DND-41 (cell line): ENCODE measurements at places on chromosomes 5 and 9.

- no peaks in the 10 kb centered on the region for H3K4me1 ChIP-seq
- no peaks in the 10 kb centered on the region for H3K36me3 ChIP-seq
- DNase-seq, result no peak
These were observed 101.2 kb upstream of the ELL2 start for GRCh38 chr5:96062836-96063235.

- H3K36me3 ChIP-seq, result no peaks in the 10 kb centered on the region
- no peak overlapping the region for H3K4me3 ChIP-seq
- H3K27ac ChIP-seq, result no peak overlapping the region
- H3K27me3 ChIP-seq, result no peaks in the 10 kb centered on the region
- no peak for DNase-seq
These were observed 121.8 kb downstream of the NSG2 start for GRCh38 chr5:174167080-174167910.

- peaks cover 11% of the 10 kb centered on the region; the same call in 1 of the 2 replicates for H3K4me1 ChIP-seq
- DNase-seq, result no peak
- H3K36me3 ChIP-seq, result no peaks in the 10 kb centered on the region
These were observed 128.9 kb upstream of the DMRT1 start for GRCh38 chr9:712643-713042.

DNA sequence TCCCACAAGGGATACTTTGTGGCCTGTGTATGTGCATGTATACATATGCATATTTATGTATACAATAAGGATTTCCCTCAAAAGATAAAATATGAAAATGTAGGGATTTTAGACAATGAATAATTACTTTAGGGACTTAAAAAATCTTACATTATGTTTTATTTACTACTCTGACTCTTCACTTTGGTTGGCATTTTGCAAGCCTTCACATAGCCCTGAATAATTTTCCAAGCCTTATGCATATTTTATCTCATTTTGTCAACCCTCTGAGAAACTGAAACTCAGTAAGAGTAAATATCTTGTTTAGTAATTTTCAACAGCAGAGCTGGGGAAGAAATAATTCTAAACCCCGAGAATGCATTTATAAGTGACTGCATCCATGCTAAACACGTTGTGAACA is 153.0 kb upstream of the SLC24A2 start:
- H3K4me1 ChIP-seq, result peaks cover 15% of the 10 kb centered on the region
- no peak for DNase-seq
- no peak overlapping the region for H3K4me3 ChIP-seq
- no peaks in the 10 kb centered on the region for H3K27me3 ChIP-seq

DNA sequence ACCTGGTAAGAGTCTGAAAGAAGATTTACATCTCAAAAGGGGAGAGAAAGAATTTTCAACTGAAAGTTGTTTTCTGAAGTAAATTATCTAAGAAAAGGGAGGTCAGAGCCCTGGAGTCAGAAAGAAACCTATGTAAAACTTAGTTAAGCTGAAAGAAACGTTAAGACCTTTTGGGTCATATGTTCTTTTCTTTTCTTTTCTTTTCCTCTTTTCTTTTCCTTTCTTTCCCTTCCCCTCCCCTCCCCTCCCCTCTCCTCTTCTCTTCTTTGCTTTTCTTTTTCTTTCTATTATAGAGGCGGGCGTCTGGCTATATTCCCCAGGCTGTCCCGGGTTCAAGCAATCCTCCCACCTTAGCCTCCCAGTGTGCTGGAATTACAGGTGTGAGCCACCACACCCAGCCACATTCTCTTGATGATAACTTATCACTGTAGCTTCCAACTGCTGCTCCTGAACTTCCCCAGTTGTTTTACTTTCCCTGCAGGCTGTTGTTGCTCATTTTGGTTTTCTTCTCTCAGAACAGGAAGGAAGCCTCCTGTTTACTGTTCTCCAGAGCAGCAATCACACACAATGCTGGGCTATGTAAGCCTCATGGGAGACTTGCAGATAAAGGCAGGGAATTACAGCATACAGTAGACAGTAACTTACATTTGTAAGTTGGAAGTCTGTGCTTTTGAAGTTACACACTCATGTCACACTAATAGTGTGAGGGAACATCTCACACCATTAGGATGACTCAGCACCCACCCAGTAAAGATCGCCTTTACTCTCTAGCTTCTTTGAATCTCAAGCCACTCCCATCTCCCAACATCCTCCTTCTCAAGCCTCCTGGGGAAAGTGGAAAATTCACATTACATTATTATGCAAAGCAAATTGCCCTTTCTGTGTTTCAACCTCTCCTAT is 2216.6 kb upstream of the WWC1 start:
- H3K27me3 ChIP-seq, result no peaks in the 10 kb centered on the region
- peaks cover 37% of the 10 kb centered on the region for H3K4me1 ChIP-seq
- no peak overlapping the region for H3K4me3 ChIP-seq

- no peaks in the 10 kb centered on the region for H3K36me3 ChIP-seq
- no peaks in the 10 kb centered on the region for H3K4me1 ChIP-seq
- H3K27ac ChIP-seq, result no peak overlapping the region
These were observed 148.0 kb downstream of the CEMIP2 start for GRCh38 chr9:71620331-71620730.

GRCh38 chr5:36875051-36875789 is 1.3 kb upstream of the NIPBL start:
- H3K4me1 ChIP-seq, result peaks cover 72% of the 10 kb centered on the region
- no peaks in the 10 kb centered on the region for H3K27me3 ChIP-seq
- H3K36me3 ChIP-seq, result peaks cover 16% of the 10 kb centered on the region
- H3K27ac ChIP-seq, result peak overlapping the region; percentile 87

GRCh38 chr9:7324152-7324598 is 475.4 kb downstream of the DMAC1 start:
- H3K36me3 ChIP-seq, result no peaks in the 10 kb centered on the region
- no peak for DNase-seq
- no peak overlapping the region for H3K4me3 ChIP-seq
- H3K27ac ChIP-seq, result no peak overlapping the region
- no peaks in the 10 kb centered on the region for H3K4me1 ChIP-seq
- H3K27me3 ChIP-seq, result no peaks in the 10 kb centered on the region

- no peaks in the 10 kb centered on the region for H3K36me3 ChIP-seq
- no peak for DNase-seq
- no peak overlapping the region for H3K4me3 ChIP-seq
- no peaks in the 10 kb centered on the region for H3K4me1 ChIP-seq
- H3K27ac ChIP-seq, result no peak overlapping the region
These were observed 420.4 kb downstream of the CETN3 start for GRCh38 chr5:89988998-89989655.

DNA sequence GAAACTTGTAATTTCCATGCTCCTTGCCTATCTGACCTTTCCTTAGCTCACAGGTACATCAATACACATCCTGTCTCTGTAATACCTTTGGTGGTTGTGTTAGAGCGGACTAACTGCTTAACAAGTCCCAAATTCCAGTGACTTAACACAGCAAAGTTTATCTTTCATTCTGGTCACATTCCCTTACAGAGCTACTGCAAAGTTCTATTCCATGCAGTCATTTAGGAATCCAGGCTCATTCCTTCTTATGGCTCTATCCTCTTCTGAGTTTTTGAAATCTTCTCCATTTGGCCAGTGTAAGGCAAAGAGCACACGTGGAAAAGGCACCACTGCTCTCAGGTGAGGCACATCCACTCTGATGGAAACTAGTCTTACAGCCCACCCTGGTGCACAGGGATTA is 238.6 kb upstream of the ANKRD55 start:
- no peak overlapping the region for H3K27ac ChIP-seq
- no peak for DNase-seq
- H3K4me3 ChIP-seq, result no peak overlapping the region
- peaks cover 4% of the 10 kb centered on the region for H3K27me3 ChIP-seq
- no peaks in the 10 kb centered on the region for H3K4me1 ChIP-seq

- H3K27me3 ChIP-seq, result no peaks in the 10 kb centered on the region
- no peaks in the 10 kb centered on the region for H3K4me1 ChIP-seq
- no peak overlapping the region for H3K4me3 ChIP-seq
These were observed 25.3 kb upstream of the APBA1 start for GRCh38 chr9:69697475-69697874.

GRCh38 chr5:32360906-32361305 is 48.2 kb upstream of the MTMR12 start:
- H3K27me3 ChIP-seq, result no peaks in the 10 kb centered on the region
- H3K4me3 ChIP-seq, result no peak overlapping the region
- no peak for DNase-seq
- H3K27ac ChIP-seq, result no peak overlapping the region
- H3K4me1 ChIP-seq, result no peaks in the 10 kb centered on the region

- no peaks in the 10 kb centered on the region for H3K27me3 ChIP-seq
- peaks cover 32% of the 10 kb centered on the region for H3K4me1 ChIP-seq
- no peak for DNase-seq
These were observed 2.8 kb downstream of the ASB6 start for GRCh38 chr9:129639034-129639630.

- H3K4me1 ChIP-seq, result no peaks in the 10 kb centered on the region
- H3K4me3 ChIP-seq, result no peak overlapping the region
- H3K36me3 ChIP-seq, result peaks cover 14% of the 10 kb centered on the region
- no peak for DNase-seq
These were observed 14.2 kb downstream of the SGTB start for GRCh38 chr5:65707663-65708062.

DNA sequence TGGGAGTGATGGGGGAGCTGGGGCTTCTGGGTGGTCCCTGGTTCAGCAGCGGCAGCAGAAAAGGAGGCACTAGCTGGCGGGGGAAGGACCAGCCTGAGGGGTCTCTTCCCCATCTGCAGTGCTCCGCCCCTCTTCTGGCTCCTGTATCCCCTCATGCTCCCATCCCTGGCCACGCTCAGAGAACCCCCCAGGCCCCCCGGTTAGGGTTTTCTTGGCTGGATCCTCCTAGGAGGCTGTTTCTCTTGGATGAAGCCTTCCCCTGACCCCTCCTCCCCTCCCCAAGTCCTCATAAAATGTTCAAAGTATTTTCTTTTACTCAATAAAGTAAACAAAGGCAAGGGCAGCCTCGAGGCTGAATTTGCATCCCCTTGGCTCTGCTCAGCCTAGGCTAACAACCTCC is 60.8 kb downstream of the FGF18 start:
- H3K4me1 ChIP-seq, result no peaks in the 10 kb centered on the region
- H3K4me3 ChIP-seq, result no peak overlapping the region
- peaks cover 3% of the 10 kb centered on the region for H3K27me3 ChIP-seq
- no peak overlapping the region for H3K27ac ChIP-seq
- no peak for DNase-seq

- H3K27ac ChIP-seq, result no peak overlapping the region
- no peaks in the 10 kb centered on the region for H3K27me3 ChIP-seq
- H3K36me3 ChIP-seq, result no peaks in the 10 kb centered on the region
- H3K4me3 ChIP-seq, result no peak overlapping the region
- H3K4me1 ChIP-seq, result peaks cover 18% of the 10 kb centered on the region
These were observed 220.1 kb downstream of the PRR16 start for GRCh38 chr5:120684213-120684612.

GRCh38 chr9:26833792-26834191 is 58.8 kb downstream of the CAAP1 start:
- no peak overlapping the region for H3K4me3 ChIP-seq
- no peaks in the 10 kb centered on the region for H3K27me3 ChIP-seq
- DNase-seq, result no peak
- no peaks in the 10 kb centered on the region for H3K36me3 ChIP-seq

- H3K4me1 ChIP-seq, result peaks cover 7% of the 10 kb centered on the region; the same call in 1 of the 2 replicates
- H3K27me3 ChIP-seq, result peaks cover 11% of the 10 kb centered on the region
- H3K36me3 ChIP-seq, result no peaks in the 10 kb centered on the region
- no peak for DNase-seq
- H3K4me3 ChIP-seq, result no peak overlapping the region
These were observed 13.0 kb upstream of the RIMOC1 start for GRCh38 chr5:41891066-41891707.

DNA sequence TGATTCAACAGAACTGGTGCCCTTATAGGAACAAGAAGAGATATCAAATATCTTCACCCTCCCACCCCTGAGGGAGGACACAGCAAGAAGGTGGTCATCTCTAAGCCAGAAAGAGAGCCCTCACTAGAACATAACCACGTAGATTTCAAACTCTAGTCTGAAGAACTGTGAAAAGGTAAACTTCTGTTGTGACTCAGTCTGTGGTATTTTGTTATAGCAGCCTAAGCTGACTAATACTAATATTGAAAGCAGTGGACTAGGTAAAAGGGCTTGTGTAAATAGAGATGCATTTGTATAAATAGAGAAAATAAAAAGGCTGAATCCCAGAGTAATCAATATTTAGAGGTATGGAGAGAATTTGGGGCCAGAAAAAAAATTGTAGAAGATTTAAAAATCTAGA is 157.6 kb upstream of the CCNH start:
- no peaks in the 10 kb centered on the region for H3K27me3 ChIP-seq
- no peaks in the 10 kb centered on the region for H3K4me1 ChIP-seq
- H3K27ac ChIP-seq, result no peak overlapping the region
- H3K36me3 ChIP-seq, result no peaks in the 10 kb centered on the region
- DNase-seq, result no peak

DNA sequence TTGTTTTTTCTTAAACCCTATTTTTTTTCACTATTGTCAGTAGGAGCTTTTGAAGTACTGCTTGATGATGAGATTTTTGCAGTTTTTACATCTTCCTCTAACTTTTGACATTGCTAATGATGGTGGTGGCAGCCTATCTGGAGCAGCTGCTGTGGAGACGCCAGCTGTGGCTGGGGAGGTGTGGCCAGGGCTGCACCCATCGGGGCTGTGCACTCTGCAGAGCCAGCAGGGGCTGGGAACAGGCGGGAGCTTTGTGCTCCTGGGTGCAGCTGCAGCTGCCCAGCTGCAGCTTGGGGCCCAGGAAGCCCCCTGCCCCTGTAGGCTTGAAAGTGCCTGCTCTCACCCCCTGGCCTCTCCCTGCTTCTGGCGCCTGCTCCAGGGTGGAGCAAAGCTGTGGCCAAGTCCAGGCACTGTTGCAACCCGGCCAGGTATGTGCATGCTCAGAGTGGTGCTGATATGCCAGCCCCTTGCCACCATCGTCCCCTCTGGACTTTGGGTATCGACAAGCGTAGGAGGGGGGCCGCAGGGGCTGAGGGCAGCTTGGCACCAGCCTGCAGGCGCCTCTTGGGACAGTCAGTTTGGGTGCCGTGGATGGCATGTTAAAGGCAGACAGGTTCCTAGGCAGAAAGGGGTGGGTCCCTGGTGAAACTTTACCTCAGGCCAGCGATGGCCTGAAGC is 39.2 kb downstream of the FER start:
- no peaks in the 10 kb centered on the region for H3K27me3 ChIP-seq
- peaks cover 25% of the 10 kb centered on the region for H3K36me3 ChIP-seq
- H3K4me1 ChIP-seq, result no peaks in the 10 kb centered on the region
- peak; percentile 37 for DNase-seq
- no peak overlapping the region for H3K4me3 ChIP-seq

DNA sequence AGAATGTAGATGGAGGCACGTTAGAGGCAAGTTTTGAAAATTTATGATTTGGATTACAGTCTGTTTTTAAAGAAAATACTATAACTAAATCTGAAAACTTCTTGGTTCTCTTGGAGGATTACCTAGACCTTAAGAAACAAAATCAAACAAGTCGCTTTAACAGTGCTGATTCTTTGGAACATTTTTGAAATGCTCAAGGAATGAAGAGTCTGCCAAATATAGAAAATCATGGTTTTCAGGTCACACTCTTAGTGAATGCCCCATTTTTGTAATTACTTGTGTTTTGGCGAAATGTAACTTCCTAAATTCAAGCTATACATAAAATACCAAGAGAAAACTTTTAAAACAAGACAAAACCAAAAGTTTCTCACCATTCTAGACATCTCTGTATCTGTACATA is 93.2 kb downstream of the EQTN start:
- no peak overlapping the region for H3K4me3 ChIP-seq
- H3K4me1 ChIP-seq, result no peaks in the 10 kb centered on the region
- no peaks in the 10 kb centered on the region for H3K36me3 ChIP-seq
- no peak for DNase-seq
- H3K27me3 ChIP-seq, result no peaks in the 10 kb centered on the region
- no peak overlapping the region for H3K27ac ChIP-seq
